ENCODE measurements at places on chromosomes 11 and 22.

DNA sequence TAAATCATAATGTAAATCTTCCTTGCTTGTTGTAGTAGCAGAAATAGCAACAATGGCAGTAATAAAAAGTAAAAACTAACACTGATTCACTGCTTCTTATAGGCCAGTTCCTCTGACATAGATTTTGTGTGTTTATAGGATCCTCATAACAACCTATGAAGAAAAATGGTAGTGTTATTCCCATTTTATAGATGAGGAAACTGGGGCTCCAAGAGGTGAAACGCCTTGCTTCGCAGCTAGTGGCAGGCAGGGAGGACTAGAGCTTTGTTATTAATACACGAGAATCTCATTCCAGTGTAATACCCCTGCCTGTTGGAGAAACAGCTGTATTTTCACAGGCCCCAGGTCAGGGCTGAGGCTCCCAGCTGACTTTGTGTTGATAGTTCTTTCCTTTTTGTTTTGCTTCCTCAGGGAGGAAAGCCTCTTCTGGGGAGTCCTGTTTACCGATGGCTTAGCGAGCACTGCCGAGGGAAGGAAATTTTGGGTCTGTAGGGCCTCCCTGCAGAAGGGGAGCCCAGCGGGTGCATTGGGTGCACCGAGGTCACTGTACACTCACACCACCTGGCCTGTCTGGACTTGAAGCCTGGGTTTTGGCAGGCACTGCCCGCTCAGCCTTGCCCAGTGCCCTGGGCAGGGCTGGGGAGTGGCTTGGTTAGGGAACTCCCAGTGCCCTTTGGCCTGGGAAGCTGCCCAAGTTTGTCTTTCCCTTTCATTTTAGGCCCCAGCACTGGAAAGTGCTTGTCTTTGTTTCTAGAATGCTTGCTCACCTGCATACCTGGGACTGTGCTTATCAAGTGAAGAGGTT is 13.5 kb downstream of the KIAA1671 start:
- DNase-seq: no peak

DNA sequence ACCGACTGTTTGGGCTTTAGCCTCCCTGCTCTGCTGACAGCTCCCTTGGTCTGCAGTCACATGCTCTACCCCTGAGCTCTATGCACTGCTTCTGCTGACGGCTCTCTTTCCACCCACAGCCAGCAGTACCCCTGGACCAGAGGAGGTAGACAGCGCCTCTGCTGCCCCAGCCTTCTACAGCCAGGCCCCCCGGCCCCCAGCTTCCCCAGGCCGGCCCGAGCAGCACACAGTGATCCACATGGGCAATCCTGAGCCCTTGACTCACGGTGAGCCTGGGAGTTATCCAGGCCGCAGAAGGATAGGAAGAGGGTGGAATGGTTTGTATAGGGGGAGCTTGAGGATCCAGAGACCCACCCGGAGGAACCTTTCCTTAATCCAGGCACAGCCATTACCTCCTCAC is 2.8 kb downstream of the ZFPL1 start:
- DNase-seq: no peak

- DNase-seq: no peak
These were observed 3.6 kb downstream of the PATZ1 start for GRCh38 chr22:31342389-31343140.

DNA sequence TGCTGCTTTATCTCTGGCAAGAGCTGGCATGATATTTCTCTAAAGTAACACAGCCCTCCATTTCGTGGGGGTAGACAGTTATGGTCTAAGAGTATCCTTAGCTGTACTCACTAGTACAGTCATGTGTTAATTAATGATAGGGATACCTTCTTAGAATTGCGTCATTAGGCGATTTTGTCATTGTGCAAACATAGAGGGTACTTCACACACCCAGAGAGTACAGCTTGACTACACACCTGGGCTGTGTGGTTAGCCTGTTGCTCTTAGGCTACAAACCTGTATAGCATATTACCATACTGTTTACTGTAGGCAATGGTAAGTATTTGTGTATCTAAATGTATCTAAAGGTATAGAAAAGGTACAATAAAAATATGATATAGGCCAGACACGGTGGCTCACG is 17.0 kb downstream of the XRCC6 start:
- DNase-seq: no peak

DNA sequence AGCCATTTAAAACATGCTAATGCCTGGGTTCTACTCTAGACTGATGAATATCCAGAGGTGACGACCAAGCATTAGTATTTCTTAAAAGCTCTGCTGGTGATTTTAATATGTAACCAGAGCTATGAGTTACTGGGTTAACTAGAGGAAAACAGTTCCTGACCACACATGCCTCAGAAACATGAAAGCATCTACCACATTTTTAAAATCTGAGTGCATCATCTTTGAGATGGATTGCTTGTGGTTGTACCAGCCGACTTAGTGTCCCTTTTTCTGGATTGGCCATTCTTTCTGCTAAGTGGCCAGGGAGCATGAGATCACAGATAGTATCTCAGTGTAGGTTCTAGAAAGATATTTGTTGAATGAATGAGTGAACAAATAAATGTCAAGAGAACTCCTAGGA is 152.4 kb downstream of the NTM start:
- no peak for DNase-seq

DNA sequence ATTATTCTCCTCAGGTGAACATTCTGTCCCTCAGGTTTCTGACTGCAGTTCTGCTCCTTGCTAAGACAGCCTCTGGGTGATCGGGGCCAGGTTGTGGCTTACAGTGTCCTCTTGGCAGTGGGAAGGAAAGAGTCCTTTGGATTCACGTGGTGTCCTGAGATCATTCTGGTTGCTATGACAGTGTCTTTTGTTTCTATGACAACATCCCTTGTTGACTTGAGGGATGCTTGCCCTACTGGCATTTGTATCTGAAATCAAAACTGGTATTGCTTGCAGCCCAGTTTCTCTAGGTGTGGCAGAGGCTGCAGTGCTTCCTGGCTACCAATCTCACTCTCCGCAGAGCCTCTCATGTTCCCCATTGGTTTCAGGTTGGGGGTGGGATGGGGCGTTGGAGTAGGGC is 151.8 kb upstream of the CCDC90B start:
- no peak for DNase-seq

DNA sequence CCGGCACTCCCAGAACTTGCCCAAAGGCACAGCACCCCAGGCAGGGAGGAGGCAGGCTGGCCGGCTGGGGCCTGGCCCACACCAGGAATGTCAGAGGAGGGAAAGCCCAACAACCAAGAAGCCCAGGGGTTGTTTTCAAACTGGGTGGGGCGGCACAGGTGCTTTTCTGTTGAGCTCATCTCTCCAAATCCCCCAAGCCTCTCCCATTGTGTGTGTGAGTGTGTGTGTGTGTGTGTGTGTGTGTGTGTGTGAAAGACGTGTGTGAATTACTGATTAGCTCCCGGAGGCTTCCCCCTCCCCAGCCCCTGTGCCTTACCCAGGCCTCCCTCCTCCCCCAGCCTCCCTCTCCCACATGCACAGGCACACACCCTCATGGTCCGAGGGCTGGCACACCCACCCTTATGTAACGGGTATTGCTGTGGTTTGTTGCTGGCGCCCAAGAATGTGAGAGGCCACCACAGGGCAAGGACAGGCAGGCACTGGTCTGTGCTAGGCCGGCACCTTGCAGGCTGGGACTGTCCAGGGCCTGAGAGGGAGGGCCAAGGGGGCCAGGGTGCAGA is 15.9 kb downstream of the TRIM29 start:
- DNase-seq: no peak

GRCh38 chr11:123158033-123159003 is 36.7 kb downstream of the CLMP start:
- no peak for DNase-seq

- DNase-seq: no peak
These were observed 15.6 kb downstream of the ZBED4 start for GRCh38 chr22:49869086-49869830.

GRCh38 chr11:74683279-74683871 is 47.9 kb downstream of the CHRDL2 start:
- no peak for DNase-seq

- no peak for DNase-seq
These were observed 1335.3 kb downstream of the TBC1D22A start for GRCh38 chr22:48097723-48098122.

DNA sequence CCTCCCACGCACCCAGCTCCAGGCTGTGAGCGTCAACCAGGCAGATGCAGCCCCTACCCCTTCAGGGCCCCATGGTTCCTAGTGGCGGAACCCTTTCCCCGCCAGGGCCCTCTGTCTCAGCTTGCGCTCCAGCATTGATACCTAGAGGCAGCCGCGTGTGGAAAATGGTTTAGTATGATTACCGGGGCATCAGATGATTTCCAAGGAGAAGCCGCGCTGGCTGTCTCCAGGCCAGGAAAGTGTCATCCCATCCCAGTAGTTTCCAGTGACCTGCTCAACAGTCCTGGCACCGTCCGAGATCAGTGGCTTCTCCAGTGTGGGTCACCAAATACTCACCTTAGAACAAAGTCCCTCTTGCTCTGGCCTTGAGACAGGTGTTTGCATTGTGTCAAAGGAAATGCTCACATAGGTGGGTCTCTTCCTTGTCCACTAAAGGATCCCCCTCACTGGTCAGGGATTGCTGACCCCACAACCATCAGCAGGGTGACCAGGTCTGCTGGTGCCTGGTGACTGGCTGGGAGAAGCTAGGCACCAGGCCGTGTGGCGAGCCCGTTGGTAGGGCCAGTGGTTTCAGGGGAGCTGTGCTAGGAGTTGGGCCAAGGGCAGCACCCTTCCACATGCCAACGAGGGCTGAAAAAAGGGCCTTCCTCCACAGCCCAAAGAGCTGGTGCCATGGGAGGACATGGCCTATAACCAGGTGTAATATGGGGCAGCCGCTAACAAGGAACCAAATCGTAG is 109.4 kb downstream of the MORC2 start:
- DNase-seq: no peak

- no peak for DNase-seq
These were observed 47.5 kb upstream of the RASSF10 start for GRCh38 chr11:12961615-12962014.
